Activated CD4-positive, alpha-beta T cell treated with anti-CD3 and anti-CD28 coated beads, Interleukin-2, amount 50 U/mL, for 24 hours (primary cell): ENCODE measurements at places on chromosomes 7 and 10.

DNA sequence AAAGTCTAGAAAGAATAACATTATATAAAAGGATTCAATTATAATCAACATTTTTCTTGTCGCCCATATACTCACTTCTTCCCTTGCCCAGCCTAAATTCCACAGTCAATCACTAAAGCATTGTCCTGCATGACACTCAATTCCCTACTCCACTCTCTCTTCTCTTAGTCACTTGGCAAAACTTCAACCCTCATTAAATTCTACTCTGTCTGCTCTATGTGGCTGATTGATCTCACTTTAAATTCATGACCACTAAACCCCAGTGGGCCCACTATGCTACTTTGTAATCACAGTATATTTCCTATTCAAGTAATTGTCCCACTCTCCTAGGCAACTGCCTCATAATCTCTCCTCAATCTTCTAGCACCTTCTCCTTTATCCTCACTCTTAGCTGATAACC lies 54.1 kb downstream of the MTERF1 start:
- no peak for DNase-seq

DNA sequence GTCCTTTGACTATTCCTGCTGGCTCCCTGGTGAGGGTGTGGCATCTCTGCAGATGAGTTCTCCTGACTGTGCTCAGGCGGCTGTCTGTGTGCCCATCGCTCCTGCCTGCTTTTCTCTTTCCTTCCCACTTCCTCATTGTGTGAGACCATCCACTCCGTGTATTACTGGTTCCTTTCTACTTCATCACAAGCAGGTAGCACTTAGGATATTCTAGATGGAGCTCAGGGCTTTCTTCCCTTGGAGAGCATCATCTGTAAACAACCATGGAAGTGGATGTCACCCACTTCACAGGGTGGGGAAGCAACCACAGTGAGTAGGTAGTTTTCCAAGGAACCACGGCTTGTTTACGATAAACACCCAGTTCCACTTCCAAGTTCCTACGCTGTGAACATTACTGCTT lies 15.7 kb downstream of the DNAJB6 start:
- no peak for DNase-seq

DNA sequence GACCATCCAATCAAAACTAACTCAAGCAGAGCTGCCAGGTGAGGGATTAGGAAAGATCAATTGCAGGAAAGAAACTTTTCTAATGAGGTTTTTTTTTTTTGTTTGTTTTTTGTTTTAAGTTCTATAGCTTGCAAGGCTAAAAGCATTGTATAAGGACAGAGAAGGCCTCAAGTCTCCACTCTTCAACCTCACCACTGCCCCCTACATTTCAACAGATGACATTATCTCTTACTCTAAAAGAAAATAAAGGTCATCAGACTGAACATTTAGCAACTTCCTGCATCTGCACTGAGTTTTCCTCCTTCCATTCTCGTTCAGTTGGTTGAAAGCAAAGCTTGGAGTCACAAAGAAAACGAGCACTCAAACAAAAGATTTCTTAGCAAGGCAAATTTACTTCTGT lies 45.2 kb upstream of the EXOC4 start:
- no peak for DNase-seq

- DNase-seq: peak; percentile 76
Measured at GRCh38 chr7:5694912-5695726, 86.3 kb downstream of the RNF216 start.

GRCh38 chr10:57844387-57844998 lies 423.2 kb downstream of the IPMK start:
- DNase-seq: no peak

DNA sequence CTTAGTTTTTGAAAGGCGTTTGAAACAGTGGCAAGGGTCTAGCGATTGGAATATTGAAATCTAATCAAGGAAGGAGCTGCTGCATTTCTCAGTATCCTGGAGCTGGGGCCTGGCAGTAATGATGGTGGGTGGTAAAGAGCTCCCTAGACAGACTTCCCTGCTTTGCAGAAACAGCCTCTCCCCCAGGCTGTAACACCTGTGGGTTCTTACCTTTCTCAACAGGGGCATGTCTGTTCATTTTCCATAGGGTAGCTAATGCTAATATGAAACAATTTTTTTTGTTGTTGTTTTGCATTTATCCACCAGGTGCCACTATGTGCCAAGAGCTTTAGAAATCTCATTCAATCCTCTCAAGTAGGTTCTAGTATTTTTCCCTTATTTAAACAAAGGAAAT lies 345.5 kb downstream of the REEP3 start:
- DNase-seq: no peak

DNA sequence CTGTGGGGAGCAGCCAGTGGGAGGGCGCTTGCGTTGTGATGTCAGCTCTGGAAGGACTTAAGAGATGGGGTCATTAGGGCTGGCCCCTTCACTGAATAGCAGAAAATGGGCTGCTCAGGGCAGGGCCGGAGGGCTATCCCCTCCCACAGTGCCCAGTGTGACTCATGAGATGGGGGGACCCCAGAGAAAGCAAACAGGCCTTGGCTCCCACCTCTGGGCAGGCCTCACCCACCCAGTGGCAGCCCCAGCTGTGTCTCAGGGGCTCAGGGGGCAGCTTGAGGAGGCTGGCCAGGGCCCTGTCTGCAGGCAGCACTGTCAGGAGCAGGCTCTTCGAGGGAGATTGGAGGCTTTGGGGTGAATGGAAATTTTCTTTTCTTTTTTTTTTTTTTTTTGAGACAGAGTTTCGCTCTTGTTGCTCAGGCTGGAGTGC lies 168.3 kb downstream of the SLIT1 start:
- no peak for DNase-seq

DNA sequence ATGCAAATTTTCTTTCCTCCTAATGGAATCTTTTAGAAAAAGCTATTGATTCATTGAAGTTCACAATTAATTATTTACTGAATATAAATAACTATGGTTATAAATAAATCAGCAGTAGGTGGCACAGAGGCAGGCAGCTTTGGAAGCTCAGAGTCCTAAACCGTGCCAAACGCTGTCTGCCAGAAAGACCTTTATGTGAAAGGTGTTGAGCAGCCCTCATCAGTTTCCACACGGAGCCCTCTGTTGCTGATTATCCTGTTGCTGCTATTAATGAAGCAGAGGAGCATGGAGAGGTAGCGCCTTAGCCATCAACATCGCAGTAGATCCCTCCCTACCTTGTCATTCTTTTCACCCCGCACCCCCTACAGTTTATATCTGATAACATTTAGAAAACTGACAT lies 51.0 kb downstream of the RTKN2 start:
- DNase-seq: no peak
